ENCODE measurements at places on chromosomes 7 and 10.

GRCh38 chr7:43119371-43120075 lies 7.1 kb downstream of the HECW1 start:
- DNase-seq = no peak

DNA sequence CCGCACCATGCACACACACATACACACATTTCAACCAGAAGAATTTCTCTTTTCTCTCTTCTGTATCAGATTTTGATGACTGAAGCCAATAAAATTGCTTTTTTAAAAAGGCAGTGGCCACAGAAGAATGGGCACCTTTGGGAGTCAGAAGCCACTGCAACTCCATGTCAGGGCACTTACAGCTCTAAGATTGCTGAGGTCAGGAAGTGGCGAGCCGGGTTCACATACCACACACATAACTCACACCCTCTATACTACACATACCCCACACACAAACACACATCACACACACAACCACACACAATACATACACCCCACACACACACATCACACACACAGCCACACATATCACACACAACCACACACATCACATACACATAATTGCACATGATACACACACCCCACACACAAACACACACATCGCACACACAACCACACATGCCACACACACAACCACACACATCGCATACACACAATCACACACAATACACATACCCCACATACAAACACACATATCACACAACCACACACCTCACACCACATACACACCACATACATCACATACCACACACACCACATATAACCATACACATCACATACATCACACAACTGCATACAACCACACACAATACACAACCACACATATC lies 31.2 kb downstream of the GPRIN2 start:
- DNase-seq = peak; percentile 0

DNA sequence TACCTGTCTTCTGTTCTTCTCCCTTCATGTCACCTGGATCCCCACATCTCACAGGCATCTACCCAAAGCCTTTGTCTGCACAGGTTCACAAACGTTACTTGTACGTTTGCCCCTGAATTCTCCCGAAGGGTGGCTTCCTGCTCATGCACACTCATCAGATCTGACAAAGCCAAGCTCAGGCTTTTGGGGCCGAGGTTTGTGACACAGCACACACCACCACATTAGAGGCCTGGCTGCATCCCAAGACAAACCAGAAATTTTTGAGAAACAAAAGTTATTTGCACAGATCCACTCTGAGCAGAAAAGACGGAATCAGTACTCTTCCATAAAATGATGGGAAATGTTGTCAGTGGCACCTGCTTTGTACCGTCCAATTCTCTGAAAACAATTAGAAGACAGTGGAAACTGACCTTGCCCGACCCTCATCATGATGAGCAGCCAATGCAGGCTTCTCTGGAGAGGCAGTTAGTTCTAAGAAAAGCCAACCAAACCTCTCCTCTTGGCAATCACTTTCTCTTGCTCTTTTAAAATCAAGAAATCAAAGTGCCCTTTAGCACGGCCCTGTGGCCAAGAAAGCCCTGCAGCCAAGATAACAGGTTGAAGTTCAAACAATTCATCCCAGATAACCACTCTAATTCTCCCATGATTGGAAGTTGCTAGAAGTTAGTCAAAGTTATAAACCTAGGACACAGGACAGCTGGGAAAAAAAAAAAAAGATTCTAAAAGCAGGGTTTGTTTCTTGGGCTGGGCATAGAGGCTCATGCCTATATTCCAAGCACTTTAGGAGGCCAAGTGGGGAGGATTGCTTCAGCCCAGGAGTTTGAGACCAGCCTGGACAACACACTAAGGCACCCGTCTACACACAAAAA lies 13.6 kb upstream of the SVIL start:
- DNase-seq = no peak

DNA sequence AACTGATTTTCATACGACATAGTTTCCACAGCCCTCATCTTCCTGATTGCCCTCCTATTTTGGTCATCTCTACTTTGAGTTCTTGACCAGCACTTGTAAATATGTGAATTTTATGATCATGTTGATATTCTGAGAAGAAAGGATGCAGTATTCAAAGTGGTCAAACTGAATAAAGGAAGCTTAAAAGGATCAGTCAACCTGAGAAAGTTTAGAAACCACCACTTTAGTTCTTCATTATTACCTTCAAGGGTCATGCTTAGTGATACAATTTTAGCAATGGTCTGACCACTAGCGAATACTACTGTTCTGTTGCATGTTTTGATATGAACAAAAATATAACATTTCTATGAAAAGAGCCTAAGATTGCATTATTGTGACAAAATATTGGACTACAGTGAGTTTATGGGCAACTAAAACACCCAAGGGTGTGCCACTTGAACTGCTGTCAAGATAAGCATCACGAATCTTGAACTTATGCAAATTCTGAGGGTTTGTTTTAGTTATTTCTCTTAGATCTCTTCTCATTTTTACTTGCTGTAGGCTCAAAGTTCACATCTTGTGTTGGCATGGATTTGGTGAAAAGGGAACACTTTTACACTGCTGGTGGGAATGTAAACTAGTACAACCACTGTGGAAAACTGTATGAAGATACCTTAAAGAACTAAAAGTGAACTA lies 247.7 kb downstream of the IPMK start:
- no peak for DNase-seq

- DNase-seq = no peak
Measured at GRCh38 chr10:127550861-127551260, 1.8 kb downstream of the NPS start.

DNA sequence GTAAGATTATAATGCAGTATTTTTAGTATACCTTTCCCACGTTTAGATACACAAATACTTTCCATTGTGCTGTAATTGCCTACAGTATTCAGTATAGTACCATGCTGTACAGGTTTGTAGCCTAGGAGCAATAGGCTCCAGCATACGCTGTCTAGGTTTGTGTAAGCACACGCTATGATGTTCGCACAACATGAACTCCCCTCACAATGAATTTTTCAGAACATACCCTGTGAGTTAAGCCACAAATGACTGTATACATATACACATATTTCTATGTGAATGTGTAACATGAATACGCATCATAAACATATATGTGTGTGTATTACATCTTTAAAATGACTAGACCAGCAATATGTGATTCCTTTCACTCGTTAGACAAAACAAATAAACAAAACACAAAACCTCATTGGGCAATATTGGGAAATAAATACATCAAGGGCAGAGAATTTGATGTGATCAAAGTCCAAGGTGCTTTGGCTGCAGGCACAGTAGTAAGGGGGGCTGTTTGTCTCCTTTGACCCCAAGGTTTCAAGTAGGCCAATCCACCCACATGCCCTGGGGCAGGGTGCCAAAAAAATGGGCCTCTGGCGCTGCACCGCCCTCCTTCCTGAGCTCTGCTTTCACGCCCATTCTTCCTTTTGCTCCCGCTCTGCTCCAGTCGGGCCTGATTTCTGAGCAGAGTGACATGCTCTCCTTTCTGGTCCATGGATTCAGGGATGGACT lies 33.9 kb downstream of the CHN2 start:
- no peak for DNase-seq

GRCh38 chr7:76364198-76364584 lies 5.4 kb upstream of the YWHAG start:
- no peak for DNase-seq

GRCh38 chr10:70274643-70275042 lies 9.2 kb downstream of the NPFFR1 start:
- no peak for DNase-seq

GRCh38 chr10:12703813-12704212 lies 297.7 kb downstream of the CCDC3 start:
- DNase-seq = no peak

GRCh38 chr10:61278556-61278955 lies 174.6 kb downstream of the TMEM26 start:
- DNase-seq = no peak

DNA sequence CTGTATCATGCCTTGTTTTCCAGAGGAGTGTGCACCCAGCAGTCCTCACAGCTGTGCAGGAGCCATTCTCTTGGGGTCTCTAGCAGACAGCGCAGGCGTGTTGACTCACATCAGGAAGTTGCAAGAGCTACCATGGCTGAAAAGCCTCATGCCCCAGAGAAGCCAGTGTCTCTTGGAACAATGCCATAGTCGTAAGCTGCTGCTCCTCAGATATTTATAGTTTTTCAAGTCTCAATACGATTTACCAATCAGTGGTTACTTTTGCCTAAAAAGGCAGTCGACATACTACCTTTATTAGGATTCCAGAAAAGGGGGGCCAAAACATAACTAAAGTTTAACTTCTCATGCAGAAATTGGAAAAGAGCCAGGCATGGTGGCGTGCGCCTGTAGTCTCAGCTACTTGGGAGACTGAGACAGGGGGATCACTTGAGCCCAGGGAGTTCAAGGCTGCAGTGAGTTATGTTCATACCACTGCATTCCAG lies 407.7 kb downstream of the PARD3 start:
- DNase-seq = no peak

DNA sequence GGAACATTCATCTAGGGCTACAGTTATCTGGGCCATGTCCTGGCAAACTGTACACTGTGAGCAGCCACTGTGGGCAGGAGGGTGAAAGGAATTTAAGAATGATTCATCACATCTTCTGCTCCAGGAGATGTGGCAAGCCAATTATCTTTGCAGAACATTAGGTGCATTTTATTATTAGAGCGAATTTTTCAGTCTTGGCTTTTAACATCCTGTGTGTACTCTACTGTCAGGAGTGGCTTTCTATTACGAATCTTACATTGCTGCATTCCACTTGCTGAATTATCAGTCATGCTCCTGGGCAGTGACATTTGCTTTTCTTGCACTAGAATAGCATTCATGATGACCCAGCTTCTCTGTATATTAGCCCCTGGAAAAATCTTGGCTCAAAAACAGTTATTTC lies 109.2 kb upstream of the TARP start:
- no peak for DNase-seq

DNA sequence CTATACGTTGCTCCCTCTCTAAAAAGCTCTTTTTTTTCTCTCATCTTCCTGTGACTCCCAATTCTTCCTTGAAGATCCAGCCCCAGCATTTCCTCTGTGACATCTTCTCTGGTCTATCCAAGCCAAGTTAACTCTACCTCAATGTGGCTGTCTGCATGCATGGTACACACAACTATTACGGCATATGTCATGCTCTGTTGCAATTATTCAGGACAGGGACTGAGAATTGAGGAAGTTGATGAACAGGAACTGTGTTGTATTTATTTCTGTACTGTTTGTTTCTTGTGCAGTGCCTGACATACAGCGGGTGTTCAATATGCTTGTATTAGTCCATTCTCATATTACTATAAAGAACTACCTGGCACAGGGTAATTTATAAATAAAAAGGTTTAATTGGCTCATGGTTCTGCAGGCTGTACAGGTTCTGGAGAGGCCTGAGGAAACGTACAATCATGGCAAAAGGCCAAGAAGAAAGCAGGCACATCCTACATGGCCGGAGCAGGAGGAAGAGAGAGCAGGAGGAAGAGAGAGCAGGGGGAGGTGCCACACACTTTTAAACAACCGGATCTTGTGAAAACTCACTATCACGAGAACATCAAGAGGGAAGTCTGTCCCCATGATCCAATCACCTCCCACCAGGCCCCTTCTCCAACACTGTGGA lies 6.3 kb downstream of the TRPV5 start:
- DNase-seq = no peak

DNA sequence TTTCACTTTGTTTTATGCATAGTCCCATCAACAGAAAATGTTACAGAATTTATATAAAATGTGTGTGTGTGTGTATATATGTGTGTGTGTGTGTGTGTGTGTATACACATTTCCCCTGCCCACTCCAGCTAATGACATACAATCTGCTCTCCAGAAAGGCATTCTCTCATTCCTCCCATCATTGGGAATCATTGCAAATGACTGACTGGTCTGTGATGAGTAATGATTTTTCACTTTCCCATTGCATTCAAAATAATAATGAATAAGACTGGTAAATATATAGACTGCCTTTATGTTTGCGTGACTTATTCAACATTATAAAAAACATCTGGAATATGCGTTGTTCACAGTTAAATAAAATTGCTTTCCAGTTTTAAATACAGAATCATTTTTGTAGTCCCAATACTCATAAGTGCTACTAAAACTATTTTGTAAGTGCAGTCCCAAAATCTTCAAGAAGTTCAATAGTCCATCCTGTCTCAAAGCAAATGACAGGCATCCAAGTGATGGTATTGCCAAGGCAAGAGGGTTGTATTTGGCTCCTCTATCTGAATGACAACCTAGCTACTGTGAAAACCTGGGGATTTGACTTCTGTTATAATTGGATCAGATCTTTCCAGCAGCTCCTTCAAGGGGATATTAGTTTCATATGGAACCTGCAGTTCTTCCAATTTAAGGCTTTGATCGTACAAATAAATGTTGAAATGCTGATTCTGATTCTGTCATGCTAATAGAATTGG lies 150.9 kb downstream of the POLR1F start:
- no peak for DNase-seq

DNA sequence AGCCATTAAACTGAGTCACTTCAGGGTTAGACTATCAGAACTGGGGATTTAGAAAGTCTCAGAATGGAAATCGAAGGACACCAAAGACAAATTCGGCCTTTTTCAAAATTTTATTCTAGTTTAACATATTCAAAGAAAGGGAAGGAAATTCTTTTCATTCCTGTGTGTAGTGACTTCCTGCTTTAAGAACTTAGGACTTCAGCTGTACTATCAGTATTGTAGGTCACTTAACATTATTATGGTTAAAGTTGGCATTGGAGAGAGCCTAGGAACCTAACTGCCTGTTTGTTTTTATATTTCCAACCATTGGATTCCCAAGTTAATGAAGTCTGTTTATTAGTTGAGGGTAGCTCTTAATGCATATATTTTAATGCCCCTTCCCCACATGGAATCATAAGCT lies 63.7 kb downstream of the PTEN start:
- no peak for DNase-seq

- no peak for DNase-seq
Measured at GRCh38 chr7:45982907-45983719, 62.0 kb upstream of the IGFBP3 start.

GRCh38 chr7:71842381-71842780 lies 569.8 kb downstream of the CALN1 start:
- no peak for DNase-seq

DNA sequence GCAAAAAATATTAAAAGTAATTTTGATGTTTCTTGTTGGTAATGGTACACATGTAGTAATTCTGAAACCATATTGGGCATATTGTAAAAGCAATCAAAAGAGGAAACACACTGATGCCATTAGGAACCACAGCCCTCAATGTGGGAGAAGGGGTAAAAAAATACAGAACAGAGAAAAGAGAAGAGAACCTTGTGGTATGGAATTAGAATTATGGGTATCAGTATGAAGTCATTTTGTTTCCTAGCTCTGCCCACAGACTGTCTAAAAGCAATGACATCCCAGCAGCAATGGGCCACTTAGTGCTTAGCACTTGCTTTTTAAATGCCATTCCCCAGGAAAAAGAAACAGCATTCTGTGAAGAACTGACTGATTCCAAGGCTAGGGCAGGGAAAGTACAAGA lies 61.5 kb downstream of the CPVL start:
- DNase-seq = no peak

DNA sequence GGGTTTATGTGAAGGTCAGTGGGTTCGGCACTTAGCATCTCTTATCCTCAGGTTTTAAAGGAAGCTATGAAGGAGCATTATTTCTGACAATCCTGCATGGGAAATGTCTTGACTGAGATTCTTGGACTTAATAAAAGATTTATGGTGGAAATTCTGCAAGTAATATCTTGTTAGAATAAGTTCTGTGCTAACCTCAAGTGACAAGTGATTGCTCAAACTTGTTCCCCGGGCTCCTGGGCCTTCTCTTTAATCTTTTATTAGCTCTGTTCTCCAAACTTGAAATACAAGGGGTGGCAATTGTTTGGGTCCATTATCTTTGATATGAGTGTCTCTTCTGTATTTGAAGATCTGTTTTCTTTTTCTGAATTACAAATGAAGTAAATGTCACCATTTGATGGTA lies 140.6 kb upstream of the CTBP2 start:
- no peak for DNase-seq

Measured in activated T-helper 1 cell treated with anti-CD3 and anti-CD28 coated beads, Interleukin-2, amount 50 U/mL, for 16 hours (primary cell).